ENCODE measurements at places on chromosomes 3 and 15.

- no peak for DNase-seq
Observed at GRCh38 chr3:140420621-140421357, 257.1 kb upstream of the TRIM42 start.

GRCh38 chr3:19885468-19885867 lies 48.5 kb downstream of the EFHB start:
- no peak for DNase-seq

DNA sequence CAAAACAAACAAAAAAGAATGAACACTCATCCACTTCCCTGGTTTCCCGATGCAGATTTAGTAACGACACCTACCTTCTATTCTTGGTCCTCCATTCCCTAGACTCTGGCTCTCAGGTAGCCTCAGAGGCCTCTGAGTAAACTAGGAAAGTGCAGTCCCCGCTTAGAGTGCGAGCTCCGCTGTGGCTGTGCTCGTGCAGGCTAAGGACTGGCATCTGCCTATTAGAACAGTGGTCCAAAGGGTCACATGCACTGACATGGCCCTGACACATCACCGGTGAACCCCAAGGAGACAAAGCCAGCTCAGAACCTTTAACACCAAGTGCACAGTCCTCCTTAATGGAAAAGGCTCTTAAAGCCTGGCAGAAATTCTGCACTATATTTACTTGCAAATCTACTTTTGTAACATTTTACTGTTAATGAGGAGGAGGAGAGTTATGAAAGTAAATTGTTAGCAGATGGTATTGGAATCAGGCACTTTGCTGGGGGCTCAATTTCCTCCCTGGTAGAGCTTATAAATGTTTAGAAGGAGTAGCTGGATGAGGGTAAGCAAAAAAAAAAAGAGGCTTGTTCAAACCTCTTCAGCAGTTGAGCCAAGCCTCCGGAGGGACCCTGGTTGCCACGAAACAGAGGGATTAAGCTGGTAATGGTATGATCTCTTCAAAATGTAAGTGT lies 31.1 kb downstream of the VGLL4 start:
- DNase-seq = no peak

- DNase-seq = no peak
Observed at GRCh38 chr3:127791221-127791913, 30.9 kb downstream of the MGLL start.

- no peak for DNase-seq
Observed at GRCh38 chr3:46222435-46223161, 14.5 kb upstream of the CCR1 start.

All from T-cell (primary cell).